Activated naive CD4-positive, alpha-beta T cell (primary cell): ENCODE measurements at places on chromosomes 2 and 18.

DNA sequence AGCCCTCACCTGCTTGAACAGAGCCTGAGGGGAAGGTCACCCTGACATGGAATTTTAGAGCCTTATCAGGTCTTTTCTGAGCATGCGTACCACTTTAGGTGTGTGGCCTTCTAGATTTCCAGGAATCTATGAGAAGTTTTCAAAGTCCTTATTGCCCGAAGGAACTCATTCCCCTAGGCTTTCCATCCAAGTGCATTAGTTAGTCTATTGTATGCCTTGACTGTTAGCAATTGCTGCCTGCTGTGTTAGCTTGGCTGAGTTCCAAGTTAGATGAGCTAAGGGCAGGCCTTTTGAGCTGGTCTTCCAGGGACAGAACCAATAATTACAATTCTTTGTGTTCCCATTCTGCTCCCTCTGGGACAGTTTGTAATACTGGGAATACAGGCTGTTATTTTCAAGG is 30.8 kb upstream of the PUM2 start:
- DNase-seq = no peak

DNA sequence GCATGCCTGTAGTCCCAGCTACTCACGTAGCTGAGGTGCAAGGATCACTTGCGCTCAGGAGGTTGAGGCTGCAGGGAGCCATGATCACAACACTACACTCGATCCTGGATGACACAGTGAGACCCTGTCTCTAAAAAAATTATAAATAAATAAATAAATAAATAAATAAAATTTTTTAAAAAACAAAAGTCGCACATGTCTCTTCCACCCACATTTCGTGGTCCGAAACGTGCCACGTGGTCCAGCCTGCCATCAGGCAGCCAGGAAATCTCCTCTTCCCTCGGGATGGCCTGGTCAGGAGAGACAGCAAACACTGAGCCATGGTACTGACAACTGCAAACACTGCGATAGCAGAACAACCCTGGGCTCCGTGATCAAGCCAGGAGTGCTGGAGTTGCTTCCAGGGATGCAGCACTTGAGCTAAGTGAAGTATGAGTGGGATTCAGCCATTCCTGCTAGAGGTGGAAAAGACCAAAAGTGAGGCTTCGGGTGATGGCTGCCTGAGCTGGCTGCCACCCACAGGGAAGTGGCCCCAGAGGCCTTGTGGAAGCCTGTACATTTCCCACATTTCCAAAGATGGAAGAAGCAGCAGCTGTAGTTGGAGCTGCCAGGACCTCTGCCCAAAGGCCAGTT is 193.1 kb downstream of the SMAD2 start:
- no peak for DNase-seq

DNA sequence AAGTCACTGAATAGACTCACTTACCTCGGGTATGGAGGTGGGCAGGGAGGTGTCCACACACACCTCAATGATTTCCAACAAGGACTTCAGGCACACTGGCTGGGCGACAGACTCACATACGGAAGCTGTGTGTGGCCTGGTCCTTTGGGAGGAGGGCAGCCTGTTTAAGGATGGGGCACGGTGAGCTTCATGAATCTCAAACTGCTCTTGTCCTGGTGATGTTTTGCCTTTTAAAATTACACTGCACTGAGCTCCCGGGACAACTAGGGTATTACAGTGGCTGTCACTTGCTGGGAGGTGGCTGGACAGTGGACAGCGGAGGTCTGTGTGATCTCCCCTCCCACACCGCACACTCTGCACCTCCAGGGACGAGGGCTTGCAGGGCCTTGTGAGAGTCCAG is 211.6 kb downstream of the SNTG2 start:
- DNase-seq = no peak

GRCh38 chr2:144249035-144249637 is 270.8 kb downstream of the ZEB2 start:
- DNase-seq = no peak

- DNase-seq = no peak
Observed at GRCh38 chr2:20064841-20065240, 13.4 kb upstream of the LAPTM4A start.

- no peak for DNase-seq
Observed at GRCh38 chr2:88865801-88866371, 174.4 kb downstream of the RPIA start.

DNA sequence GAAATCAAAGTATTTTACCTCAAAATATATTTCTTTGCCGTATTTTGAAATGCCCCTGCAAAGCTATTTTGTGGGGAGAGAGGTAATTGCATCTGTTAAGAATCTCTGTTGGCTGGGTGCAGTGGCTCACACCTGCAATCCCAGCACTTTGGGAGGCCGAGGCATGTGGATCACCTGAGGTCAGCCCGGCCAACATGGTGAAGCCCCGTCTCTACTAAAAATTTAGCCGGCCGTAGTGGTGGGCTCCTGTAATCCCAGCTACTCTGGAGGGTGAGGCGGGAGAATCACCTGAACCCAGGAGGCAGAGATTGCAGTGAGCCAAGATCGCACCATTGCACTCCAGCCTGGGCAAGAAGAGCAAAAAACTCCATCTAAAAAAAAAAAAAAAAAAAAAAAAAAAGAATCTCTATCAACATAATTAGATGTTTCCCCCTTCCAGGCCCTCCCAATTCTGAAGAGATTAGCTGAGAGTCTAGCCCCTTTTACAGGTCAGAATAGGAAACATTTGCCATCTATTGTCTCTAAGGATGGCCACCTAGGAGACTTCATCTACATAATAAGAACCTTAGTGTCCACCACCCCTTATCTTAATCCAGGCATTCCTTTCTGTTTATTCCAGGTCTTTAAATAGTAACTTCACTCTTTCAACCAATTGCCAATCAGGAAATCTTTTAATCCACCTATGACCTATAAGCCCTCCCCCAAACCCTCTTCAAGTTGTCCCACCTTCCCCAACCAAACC is 3.5 kb upstream of the TRAPPC8 start:
- no peak for DNase-seq

DNA sequence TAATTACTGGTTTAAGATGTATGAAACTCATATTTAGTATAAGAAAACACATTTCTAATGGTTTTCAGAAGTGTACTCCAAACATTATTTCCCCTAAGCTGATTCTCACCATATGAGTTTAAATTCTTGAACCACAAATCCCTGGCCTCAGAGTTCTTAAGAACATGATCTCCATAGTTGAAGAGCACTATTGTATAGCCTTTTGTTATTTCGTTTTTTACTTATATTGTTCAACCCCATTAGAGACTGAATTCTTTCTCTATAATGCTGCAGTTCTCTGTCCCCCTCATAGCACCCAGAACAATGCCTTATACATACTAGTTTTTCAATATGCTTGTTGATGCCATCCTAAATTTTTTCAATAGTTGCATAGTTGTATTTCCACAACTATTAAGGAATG is 85.5 kb upstream of the TMEM17 start:
- no peak for DNase-seq

GRCh38 chr2:115294999-115295398 is 852.6 kb downstream of the DPP10 start:
- DNase-seq = no peak

GRCh38 chr2:237663517-237664110 is 36.2 kb downstream of the LRRFIP1 start:
- no peak for DNase-seq

DNA sequence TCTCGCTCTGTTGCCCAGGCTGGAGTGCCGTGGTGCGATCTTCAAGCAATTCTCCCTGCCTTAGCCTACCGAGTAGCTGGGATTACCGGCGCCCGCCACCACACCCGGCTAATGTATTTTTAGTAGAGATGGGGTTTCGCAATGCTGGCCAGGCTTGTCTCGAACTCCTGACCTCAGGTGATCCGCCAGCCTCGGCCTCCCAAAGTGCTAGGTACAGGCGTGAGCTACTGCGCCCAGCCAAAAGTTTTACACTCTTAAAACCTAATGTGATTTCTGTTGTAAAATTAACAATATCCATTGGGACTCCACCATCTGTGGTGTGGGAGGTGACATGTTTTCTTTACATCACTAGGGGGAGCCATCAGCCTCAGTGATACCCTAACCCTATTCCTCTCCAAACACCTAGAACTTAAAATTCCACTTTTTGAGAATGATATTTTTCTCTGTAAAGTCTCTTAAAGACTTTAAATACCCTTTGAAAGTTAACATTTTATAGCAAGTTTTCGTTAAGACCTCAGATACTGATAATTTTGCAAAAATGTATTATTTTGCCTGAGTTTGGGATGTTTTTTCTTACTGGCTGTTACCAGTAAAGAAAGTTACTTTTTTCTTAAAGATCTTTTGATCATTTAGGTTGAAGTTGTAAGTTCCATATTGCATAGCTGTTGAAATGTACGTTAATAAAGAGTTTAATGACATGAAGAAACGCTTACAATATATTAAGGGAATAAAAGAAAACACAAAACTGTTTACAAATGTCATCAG is 11.6 kb upstream of the EIF2AK2 start:
- no peak for DNase-seq

GRCh38 chr2:9812945-9813311 is 30.3 kb upstream of the TAF1B start:
- DNase-seq = no peak

DNA sequence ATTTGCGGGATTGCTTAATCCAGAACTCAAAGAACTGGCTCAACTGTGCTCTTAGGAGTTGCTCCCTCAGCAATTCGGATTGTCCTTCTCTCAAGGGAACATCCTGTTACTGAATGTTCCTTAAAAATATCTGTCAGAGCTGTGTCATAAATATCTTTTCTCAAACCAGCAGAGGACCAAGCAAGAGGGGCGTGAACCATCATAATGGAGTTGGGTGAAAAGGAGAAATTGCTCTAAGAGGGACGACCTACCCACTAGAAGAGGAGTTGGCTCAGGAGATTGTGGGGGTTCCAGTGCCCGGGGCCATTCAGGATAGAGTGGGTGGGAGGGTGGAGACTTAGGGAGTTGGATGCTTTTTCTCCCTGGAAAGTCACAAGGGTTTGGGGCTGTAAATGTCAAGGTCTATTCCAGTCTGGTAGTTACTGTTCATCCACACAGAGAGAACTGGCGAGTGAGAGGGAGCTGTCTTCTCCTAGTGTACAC is 59.5 kb downstream of the MERTK start:
- no peak for DNase-seq

GRCh38 chr18:72648079-72648478 is 103.9 kb upstream of the CBLN2 start:
- no peak for DNase-seq

- no peak for DNase-seq
Observed at GRCh38 chr2:121976926-121977325, 221.5 kb downstream of the TSN start.

DNA sequence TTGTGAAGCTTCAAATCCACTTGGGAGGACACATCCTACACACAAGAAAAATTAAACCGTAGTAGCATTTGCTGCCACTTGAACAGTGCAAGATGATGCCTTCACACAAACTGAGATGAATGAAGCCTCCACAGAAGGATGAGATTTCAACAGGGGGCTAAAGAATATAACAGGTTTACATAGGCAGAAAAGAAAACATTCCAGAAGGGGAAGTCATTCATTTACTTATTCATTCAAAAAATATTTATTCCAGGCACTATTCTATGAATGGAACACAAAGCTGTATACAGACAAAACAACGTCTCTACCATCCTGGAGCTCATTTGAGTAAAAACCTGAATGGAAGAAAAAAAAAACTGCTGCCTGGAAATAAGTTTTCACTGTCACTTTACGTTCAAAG is 170.5 kb downstream of the CDH20 start:
- DNase-seq = no peak

- no peak for DNase-seq
Observed at GRCh38 chr18:9067823-9068222, 34.7 kb upstream of the NDUFV2 start.

- no peak for DNase-seq
Observed at GRCh38 chr18:73719611-73720010, 428.0 kb downstream of the FBXO15 start.

- DNase-seq = no peak
Observed at GRCh38 chr2:194304191-194304590, 1352.8 kb upstream of the SLC39A10 start.

GRCh38 chr18:9987931-9988330 is 74.1 kb downstream of the VAPA start:
- no peak for DNase-seq

- DNase-seq = no peak
Observed at GRCh38 chr2:235328991-235329390, 164.9 kb upstream of the AGAP1 start.

GRCh38 chr18:14074187-14074586 is 58.0 kb downstream of the ZNF519 start:
- DNase-seq = no peak

DNA sequence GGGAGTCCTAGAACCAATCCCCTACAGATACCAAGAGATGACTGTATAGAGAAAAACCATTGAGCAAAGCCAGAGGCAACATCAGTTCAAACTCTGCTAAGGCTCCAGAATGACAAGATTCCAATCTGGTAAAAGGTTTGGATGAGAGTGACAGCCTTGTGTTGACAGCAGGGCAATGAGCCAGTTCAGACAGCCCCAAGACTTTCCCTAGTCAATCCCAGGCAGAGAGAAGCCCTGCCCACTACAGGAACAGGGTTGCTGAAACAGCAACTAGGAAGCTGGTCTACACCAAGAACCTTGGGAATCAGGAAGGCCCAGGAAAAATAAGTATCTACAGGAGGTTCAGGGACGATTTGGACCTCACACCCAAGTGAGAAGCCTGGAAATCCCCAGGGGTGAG is 3.3 kb downstream of the PSTPIP2 start:
- DNase-seq = no peak

DNA sequence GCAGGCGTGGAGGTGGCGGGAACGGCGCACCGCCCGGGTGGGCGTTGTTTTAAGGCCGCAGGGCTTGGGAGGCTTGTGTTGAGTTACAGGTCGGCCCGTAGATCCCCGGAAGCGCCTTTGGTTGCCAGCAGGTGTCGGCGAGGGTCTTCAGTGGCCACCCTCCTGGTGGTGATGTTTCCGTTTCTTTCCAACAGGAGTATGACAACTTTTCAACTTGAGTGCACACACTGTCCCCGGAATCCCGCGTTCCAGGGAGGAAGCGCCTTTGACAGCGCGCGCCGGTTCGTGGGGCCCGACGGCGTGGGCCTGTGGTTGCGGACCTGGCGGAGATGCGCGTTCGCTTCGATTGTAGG is 1.0 kb upstream of the HDAC4 start:
- no peak for DNase-seq

DNA sequence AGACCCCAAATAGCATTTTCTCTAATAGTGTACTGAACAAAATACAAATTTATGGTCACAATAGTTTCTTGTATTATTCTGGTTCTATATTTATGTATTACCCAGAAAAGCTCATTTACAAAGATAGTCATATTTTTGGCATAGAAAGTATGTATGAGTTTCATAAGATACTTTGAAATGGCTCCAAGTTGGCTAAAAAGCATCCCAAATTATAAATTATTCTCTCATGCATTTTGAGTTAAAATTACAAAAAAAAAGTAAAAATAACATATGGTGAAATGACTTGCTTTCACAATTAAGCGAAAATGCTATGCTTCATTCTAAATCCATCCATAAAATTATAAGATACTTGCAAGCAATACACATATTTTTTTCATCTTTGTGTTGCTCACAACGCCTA is 530.7 kb downstream of the ZNF804A start:
- no peak for DNase-seq
